T-helper 2 cell treated with Interferon-gamma antibody and Interleukin-4, amounts not matched to agents 5 μg/mL and 100 μg/mL, for 36 hours (primary cell): ENCODE measurements at places on chromosomes 2 and 18.

GRCh38 chr2:61335187-61335586 lies 135.7 kb downstream of the USP34 start:
- no peak for DNase-seq

DNA sequence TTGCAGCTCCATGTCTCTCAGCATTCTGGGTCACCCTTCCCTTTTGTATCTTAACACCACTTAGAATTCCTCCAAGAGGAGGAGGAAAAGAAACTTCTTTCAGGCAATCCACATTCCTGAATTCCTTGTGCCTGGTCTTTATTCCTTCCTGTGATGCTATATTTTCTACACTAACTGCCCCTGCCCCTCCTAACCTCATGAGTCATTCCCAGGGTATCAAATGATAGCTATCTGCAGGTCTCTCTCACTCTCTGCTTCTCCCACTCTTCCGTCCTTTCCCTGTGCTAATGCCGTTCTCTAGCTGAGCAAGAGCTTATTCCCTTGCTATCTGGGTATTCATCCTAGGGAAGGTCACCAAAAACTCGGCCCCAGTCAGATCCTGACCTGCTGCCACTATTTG lies 395.0 kb upstream of the TCF4 start:
- no peak for DNase-seq

GRCh38 chr2:66692521-66693054 lies 257.7 kb downstream of the MEIS1 start:
- no peak for DNase-seq

DNA sequence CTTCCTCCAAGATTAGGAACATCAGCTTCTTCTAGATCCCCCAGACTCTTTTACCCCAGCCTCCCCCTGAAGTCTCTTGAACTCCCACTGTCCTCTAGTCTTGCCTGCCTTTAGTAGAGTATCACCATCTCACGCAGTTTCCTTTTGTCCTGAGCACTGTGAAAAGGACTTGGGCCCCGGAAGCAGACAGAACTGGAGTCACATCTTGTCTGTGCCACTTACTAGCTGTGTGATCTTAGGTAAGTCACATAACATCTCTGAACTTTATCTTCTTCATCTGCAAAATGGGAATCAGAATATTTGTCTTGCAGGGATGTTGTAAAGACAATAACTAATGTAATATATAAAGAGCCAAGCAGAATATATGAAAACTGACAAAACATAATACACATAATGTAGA lies 8.4 kb upstream of the TRABD2A start:
- DNase-seq, result no peak

- DNase-seq, result no peak
These were observed 171.2 kb downstream of the CPS1 start for GRCh38 chr2:210727549-210727948.

DNA sequence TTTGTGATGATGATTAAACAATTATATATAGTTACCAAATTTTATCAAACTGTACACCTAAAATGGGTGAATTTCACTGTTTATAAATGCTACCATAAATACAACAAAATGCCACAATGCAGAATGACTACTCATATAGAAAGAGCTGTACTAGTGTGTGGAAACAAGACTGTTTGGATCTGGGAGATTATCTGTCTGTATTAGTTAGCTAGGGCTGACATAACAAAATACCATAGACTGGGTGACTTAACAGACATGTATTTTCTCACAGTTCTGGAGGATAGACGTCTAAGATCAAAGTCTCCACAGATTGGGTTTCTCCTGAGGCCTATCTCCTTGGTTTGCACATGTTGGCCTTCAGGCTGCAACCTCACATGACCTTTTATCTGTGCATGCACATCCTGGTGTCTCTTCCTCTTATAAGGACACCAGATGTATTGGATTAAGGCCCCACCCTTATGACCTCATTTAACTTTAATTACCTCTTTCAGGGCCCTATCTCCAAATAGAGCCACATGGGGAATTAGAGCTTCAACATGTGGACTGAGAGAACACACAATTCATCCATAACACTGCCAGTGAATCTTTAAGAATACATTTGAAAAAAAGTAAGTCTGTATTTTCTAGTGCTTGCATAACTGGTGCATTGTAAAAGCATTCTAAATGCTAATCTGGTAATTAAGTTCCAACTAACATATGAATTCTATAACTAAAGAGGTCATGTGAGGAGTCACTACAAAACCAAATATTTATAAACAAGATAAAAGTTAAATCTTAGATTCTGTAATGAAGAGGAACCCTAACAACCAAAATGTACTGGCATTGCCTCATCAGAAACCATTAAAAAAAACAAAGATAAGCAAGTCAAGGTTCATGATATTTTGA lies 699.6 kb downstream of the NYAP2 start:
- DNase-seq, result no peak

DNA sequence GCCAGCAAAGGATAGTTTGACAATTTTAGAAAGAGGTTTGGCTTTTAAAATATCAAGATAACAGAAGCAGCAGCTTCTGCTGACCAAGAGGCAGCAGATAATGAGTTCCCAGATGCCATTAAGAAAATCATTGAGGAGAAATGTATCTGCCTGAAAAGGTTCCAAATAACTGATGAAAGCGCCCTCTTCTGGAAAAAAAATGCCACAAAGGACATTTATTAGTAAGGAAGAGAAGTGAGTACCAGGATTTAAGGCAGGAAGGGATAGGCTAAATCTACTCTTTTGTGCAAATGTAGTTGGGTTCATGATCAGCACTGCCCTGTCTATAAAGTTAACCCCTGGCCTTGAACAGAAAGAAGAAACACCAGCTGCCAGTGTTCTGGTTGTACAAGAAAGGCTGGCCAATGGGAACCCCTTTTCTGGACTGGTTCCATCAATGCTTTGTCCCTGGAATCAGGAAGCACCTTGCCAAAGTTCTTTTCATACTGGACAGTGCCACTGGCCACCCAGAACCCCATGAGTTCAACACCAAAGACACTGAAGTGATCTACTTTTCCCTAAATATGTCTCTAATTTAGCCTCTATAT lies 40.6 kb downstream of the DHX57 start:
- DNase-seq, result no peak

GRCh38 chr2:65276609-65277008 lies 49.0 kb downstream of the ACTR2 start:
- no peak for DNase-seq
